HFFc6 (cell line): ENCODE measurements at places on chromosomes 13 and 19. TPM values are rescaled to one million over a fixed set of nuclear protein-coding genes. Genes with fewer than 3 reads are reported as not detected.

Gene PGPEP1
- total RNA-seq: 31.6 and 50.5 TPM in 2 replicates

Gene ZNF497
- 0.22 to 0.36 TPM (median 0.32 TPM) in 3 replicates for total RNA-seq

Gene CNOT3
- 46.4 to 60.7 TPM (median 51.6 TPM) in 3 replicates for total RNA-seq

GRCh38 chr13:95254339-95254738, 46.9 kb downstream of the ABCC4 start:
- peak overlapping the region; percentile 46 for H3K4me3 ChIP-seq
- H3K4me1 ChIP-seq: peaks cover 49% of the 10 kb centered on the region
- H3K36me3 ChIP-seq: peaks cover 33% of the 10 kb centered on the region

DNA sequence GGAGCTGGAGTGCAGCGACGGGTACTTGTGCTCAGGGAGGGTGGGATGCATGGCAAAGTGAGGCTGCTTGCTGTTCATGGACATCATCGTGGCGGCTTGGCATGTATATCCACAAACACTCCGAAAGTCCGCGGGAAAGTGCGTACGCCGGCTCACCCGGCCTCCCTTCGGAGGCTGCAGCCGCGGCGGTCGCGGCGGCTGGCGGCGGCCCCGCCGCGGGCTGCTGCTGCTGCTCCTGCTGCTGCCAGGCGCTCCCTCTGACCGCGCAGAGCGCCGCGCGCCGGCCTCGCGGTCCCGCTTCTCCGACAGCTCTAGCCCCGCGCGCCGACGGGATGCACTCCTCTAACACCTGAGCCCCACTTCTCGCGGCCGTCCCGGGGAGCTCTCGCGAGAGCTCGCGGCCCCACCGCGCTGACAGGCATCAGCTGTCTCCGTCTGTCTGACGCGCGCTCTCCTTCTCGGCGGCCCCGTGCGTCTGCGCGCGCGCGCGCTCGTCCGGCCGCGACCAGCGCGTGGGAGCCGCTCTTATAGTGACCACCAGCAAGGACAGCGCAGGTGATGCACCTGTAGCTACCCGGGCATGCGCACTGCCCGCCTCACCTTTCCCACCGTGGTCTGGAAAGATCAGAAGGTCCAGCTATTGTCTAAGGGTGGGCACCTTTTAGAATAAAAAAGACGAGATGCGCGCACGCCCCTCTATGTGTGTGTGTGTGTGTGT, at the start of gene POU4F1:
Gene POU4F1 (minus strand): TSS at position 313 of the 718 bp plus-strand sequence. CDS start 226 bp downstream, at position 87.
- H3K27ac ChIP-seq: no peak within 1 kb of the TSS
- peak within 1 kb of the TSS; percentile 27; the same call in 1 of the 2 replicates for H3K4me3 ChIP-seq
- peaks cover 19% of the 10 kb centered on the region for H3K4me1 ChIP-seq
- H3K36me3 ChIP-seq: no peaks in the 10 kb centered on the region
- DNase-seq: no peak
